ENCODE measurements at places on chromosomes 2 and 18. TPM values are rescaled to one million over a fixed set of nuclear protein-coding genes. Genes with fewer than 3 reads are reported as not detected.

Gene CFAP210
- total RNA-seq: not detected

- DNase-seq: no peak
These were observed 178.8 kb upstream of the HDAC4 start for GRCh38 chr2:239579524-239580198.

DNA sequence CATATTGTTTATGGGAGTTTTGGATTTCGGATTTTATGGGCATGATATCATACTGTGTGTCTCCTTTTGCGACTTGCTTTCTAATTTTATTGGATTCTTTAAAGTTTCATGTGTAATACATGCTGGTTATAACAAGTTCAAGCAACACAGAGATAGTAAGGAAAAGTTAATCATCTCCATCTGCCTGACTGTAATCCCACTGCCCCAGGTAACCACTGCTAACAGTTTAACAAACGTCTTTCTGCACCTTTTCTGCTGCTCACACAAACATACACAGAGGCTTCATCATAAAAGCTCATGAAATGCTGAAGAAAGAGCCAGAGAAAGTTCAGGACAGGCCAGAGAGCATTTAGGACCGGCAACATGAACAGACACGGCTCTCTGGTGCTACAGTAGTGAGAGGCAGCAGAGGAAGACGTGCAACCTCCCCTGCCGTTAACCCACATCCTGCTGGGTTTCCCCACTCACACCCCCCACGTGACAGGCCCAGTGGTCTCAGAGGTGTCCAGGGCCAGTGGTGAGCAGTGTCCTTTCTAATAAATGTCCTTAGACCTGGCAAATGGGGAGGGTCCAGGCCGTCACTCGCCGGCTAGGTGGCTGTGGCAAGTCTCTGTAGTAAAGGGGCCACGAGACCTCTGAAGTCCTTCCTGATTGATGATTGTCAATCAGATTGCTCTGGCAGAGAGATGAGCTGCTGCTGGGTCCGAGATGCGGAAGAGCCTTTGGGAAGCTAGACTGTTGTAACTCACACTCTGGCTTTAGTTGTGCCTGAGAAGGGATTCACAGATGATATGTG lies 43.0 kb upstream of the SLC1A4 start:
- DNase-seq: peak; percentile 17

Gene IL37
- not detected for total RNA-seq

Gene RAB3GAP1
- 85.5 TPM for total RNA-seq

- peak; percentile 36 for DNase-seq
These were observed 107.2 kb upstream of the UGP2 start for GRCh38 chr2:63734510-63734909.

Gene HADHA
- 111 TPM for total RNA-seq
